ENCODE measurements at places on chromosomes 1 and 21.

DNA sequence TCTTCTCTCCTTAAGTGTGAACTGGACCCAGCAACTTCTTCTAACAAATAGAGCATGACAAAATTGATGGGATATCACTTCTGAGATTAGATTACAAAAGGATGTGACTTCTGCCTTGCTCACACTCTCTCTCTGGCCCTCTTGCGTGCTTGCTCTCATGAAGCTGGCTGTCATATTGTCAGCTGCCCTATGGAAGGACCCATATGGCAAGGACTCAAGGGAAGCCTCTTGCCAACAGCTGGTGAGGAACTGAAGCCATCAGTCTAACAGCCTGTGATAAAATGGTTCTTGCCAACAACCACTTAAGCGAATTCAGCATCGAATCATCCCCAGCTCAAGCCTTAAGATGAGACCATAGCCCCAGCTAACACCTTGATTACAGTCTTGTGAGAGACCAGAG lies 4.8 kb upstream of the TLR5 start:
- no peak for DNase-seq

GRCh38 chr1:181133969-181134418 lies 45.5 kb downstream of the IER5 start:
- DNase-seq, result no peak

DNA sequence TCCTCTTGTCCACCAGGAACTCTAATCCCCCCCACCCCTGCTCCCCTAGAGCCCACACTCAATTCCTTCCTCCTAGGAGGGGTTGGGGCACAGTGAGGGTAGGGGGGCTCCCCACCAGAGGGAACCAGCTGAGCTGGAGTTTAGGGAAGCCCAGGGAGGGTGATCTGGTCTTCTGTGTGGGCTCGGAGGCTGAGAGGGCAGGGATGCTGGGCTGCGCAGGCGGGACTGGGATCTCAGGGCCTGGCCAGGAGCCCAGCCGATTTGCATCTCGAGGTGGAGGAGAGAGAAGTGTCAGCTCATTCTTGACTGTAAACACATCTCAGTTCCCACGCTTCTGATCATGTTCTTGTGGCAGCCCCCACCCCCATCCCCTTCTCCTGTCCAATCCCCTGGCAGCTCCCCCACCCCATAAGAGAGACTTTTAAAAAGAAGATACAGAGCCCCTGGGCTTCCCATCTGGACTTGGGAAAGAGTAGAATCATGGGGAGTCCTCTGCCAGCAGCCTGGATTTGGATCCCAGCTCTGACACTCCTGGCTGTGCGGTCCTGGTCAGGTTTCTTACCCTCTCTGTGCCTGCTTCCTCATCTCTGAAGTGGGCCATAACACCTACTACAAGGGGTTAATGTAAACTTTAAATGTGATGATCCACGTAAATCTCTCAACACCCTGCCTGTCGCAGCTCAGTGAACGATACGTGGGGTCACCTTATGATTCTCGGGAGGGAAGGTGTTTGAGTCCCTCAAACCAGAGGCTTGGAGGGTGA lies 6.6 kb downstream of the PEAR1 start:
- DNase-seq, result no peak

GRCh38 chr1:38253314-38253713 lies 206.7 kb upstream of the POU3F1 start:
- no peak for DNase-seq

DNA sequence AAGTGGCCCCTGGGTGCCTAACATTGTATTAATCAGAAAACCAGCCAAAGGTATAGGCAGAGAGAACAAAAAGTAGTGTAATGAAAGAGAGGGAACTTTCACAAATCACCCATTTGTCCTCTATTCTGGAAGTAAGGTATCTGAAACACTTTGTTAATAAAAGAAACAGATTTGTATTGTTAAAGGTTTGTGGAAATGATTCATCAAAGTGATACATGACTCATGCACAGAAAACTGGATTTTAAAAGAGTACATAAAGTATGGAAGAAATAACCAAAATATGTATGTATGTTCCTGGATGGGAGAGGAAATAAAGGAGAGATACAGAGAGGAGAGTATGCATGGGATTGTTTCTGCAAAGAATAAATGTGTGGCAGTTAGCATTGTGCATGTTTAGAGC lies 126.8 kb downstream of the RGS21 start:
- DNase-seq, result no peak

DNA sequence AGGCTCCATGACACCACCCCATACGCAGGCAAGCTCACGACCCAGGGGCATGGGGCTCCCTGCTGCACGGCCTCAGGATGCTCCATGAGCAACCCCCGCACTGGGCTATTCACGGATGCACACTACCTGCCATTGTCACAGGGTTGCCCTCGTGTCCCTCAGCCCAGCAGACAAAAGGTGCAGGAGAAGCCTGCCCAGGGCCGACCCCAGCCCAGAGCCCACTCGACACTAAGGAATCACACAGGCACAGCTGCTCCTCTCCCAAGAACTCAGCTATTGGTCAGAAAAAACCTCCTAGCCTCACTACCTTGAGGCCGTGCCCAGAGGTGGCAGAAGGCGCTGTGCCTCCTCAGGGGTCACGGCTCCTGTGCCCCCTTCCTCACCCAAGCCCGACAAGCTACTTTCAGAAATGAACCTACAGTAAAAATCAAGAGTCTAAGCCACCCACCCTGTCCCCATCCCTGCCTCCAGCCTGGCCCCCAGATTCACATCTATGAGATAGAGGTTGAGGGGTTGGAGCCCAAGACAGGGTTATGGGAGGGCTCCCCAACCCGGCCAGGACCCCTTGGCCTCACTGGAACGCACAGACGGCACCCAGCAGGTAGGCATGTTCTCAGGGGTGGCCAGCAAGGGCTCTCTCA lies 6.4 kb upstream of the SPATC1L start:
- DNase-seq, result no peak

DNA sequence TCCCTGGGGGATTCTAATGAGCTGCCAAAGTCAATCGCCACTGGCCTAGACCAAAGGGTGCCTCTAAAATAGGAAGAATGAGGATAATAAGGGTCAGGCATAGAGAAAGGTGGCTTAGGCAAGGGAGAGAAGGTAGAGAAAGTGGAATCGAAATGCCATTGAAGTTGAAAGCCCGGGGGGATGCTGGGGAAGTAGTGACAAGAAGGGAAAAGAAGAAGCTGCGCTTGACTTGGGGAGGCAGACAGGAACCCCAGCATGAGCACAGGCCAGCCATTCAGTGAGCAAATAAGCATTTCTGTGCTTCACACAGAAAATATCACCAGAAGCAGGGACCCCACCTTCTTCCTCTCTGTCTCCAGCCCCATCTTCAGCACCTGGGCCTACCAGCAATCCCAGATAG lies 1.5 kb downstream of the CD2 start:
- DNase-seq, result no peak

GRCh38 chr1:247332215-247332622 lies 552 bp upstream of the ZNF496 start:
- DNase-seq, result peak; percentile 65

DNA sequence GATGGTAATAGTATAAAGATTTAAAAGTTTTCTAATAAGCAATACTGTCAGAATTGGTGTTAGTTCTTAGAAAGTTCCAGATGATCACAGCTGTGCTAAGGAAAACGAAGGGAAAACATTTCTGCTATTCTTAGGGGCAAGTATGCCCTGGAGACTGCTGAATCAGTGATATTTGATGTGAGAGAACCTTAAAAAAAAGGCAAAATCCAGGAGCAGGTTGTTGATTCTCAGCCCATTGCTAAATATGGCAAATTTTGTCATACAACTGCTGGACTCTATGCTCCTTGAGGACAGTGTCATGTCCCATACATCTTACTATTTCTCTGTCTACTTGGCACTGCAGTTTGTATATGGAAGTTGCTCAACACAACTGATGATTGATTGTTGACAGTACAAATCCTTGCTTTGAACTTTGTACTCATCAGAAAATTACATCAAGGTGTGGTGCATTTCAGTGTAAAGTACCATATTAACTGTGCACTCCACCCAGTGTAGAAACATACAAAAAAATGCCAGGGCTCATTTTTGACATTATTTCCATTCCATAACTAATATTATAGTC lies 10.9 kb downstream of the CRCT1 start:
- no peak for DNase-seq

DNA sequence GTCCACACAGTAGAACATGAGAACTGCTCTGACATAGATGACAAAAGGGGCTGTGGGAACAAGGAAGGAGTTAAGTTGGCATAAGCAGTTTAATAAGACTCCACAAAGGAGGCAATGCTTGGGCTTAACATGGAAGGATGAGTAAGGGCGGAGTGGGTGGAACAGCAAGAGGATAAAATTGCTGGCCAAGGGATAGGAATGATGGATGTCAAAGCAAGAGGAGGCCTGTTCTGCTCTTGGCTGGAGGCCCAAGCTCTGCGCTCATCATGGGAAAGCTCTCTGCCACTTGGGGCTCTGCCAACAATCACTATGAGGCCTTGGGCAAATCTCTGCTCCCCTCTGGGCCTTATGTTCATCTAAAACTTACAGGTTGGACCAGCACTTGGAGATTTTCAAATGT lies 98.3 kb upstream of the CAMK1G start:
- no peak for DNase-seq

DNA sequence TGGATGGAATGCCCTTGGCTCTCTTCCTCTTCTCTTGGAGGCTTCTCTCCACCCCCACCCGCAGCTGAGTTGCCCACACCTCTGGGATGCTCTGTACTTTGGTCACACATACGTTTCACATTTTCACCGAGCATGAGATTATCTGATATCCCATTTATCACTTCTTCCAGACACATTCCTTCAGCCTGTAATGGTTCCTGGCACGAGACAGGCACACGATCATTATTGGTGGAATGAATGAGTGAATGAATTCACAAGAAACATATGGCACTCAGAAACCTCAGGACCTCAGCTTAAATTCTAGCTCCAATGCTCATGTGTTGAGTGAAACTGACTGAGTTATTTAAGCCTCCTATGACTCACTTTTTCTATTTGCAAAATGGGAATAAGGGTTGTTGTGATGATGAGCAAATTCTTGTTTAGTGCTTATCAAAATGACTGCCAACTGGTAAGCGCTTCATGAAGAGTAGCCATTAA lies 242.7 kb upstream of the JUN start:
- DNase-seq, result no peak

- no peak for DNase-seq
Observed at GRCh38 chr1:44645476-44646244, 28.6 kb downstream of the TMEM53 start.

DNA sequence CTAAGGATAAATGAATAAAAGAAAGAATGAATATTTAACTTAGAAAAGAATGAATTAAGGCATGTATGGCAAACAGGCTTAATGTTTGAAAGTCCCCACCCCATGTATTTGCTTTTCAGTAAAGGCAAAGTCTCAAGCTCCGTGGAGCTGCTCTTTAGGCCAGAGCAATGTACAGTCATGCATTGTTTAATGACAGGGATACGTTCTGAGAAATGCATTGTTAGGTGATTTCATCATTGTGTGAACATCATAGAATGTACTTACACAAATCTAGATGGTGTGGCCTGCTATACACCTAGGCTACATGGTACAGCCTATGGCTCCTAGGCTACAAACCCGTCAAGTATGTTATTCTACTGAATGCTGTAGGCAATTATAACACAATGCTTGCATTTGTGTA lies 51.6 kb upstream of the SPATA6 start:
- no peak for DNase-seq

DNA sequence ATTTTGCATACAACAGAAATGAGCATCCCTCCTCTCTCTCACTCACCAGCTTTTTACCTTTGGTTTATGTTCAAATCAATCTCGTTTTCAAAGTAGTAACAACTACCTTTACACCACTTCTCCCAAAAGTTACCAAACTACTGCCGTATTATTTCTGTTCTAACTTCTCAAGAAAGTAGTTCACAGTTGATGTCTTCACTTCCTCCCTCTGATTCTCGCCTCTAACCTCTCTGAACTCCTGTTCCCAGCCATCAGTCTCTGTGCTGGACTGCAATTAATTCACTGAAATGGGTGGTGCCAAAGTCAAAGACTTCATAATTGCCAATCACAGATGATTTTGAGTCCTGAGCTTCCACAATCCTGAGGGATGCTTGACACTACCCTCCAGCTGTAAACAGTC lies 54.0 kb downstream of the ZNF281 start:
- no peak for DNase-seq

DNA sequence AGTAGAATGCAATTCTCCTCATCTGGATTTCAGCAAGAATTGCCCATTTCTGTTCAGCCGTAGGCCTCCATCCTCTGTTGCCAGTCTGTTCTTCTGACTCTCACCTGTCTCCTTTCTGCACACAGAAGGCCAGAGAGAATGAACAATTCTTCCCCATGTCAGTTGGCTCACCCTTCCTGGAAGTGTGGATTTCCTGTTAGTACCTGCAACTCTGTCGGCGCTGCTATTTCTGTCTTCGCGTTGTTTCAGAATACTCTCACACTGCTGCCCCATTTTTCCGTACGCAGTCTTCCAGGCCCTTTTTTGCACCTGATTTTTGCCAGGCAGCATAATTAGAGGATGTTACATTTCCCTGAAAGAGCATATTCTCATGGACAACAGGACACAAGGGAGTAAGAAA lies 200.7 kb downstream of the FGGY start:
- no peak for DNase-seq

GRCh38 chr1:200179781-200180160 lies 152.3 kb downstream of the NR5A2 start:
- no peak for DNase-seq

- DNase-seq, result no peak
Observed at GRCh38 chr1:167328816-167329483, 108.3 kb downstream of the POU2F1 start.

DNA sequence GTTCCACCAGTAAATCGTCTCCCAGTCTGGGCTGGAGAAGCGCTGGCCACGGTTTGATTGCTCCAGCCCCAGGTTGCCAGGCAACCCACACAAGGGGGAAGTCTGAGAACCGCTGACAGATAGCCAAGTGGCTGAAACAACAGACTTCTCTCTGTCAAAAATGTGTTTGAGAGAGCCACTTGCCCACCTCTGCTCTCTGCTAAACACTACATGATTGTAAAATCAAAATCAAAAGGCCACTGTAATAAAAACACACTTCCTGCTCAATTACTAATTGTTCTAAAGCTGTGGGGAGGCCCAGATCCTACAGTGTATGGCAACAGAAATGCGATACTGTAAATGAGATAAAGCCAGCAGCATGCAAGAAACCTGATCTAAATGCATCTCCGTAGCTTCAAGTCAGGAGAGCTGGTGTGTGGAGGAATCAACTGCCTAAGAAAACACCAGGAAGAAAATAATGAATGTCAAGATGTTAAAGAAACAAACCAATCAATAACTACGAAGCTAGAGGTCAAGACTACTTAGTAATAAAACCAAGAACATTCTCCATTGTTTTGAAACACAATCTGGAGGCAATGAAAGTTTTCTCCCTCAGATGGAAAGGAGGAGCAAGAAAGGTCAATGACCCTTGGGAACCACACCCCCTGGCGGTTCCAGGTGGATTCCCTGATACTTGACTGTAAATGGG lies 121.2 kb downstream of the SLC45A1 start:
- no peak for DNase-seq
